ENCODE measurements at places on chromosomes 11 and 22. TPM values are rescaled to one million over a fixed set of nuclear protein-coding genes. Genes with fewer than 3 reads are reported as not detected.

Gene CYB561A3
- polyA plus RNA-seq = 20.5 TPM

Gene PLEKHA7
- polyA plus RNA-seq = 7.3 TPM

DNA sequence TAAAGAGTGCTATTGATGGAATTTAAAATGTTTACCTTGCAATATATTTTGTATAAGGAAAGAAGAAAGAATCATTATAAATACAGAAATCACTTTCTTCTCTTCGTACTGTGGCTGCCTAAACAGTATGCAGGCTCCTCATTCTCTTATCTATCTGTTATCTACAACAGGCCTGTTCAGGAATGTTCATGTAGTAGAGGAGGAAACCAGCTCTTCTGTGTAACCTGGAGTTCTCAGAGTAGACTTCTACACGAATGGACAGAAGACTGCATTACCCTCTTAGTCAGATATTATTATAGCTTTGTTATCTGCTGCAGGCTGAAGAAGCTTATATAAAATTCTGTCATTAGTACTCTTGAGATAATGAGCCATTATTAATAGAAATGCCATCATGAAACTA, 1225.9 kb upstream of the CNTN5 start:
- H3K4me3 ChIP-seq = no peak overlapping the region
- DNase-seq = no peak
- no peaks in the 10 kb centered on the region for H3K4me1 ChIP-seq
- H3K27ac ChIP-seq = no peak overlapping the region
- H3K36me3 ChIP-seq = no peaks in the 10 kb centered on the region
- no peaks in the 10 kb centered on the region for H3K27me3 ChIP-seq

DNA sequence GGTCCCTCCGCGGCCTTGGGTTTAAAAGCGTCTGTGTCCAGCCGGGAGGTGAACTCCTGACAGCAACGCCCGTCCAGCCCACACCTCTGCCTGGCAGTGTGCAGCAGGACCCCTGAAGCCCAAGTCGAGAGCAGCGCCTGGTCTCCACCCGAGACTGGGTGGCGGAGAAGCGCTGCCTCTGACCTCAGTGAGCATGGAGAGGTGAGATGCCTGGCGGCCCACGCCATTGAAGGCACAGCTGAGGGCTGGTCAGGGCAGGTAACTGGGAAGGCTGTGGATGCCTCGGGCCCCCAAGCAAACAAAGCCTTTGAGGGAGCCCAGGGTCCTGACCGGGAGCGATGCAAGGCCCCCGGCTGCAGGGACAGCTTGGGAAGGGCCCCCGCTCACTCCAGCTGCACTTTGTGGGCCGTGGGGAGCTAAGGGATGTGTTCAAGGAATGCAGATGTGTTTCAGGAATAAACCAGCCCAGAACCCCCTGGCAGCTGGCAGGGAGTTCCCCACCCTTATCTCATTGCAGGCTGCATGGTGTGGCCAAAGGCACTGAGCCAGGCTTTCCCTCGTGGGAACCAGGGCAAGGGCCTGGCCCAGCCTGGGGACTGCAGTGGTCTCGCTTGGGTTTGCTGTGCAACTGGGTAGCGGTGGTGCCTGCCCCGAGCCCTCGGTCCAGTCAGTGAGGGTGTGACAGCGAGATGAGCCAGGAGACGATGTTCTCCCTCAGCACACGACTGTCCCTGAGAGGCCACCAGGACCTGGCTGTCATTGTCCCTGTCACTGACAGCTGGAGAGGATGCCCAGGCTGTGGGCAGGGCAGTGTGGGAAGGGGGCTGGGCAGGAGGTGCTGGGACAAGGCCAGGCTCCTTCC, 92.5 kb downstream of the WNT7B start:
- H3K4me3 ChIP-seq = no peak overlapping the region
- H3K27ac ChIP-seq = no peak overlapping the region
- H3K4me1 ChIP-seq = no peaks in the 10 kb centered on the region
- DNase-seq = no peak
- no peaks in the 10 kb centered on the region for H3K36me3 ChIP-seq

DNA sequence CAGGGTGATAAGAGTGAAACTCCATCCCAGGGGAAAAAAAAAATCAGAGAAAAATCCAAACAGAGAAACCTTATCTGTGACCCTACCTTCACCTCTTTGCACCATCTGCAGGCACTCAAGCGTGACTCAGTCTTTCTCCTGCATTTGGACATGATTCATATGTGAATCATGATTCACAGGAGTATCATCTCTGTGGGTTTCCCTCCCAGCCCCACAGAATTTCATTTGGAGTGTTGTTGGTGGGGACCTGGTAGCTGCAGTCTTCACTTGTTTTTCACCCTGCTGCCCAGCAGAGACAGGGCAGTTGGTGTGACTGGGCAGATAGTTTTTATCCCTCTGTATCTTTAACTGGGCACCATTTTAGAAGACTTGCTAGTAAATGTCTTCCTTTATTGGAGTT, 75.7 kb downstream of the DEPDC5 start:
- no peaks in the 10 kb centered on the region for H3K27me3 ChIP-seq
- no peak overlapping the region for H3K27ac ChIP-seq
- DNase-seq = no peak
- peaks cover 23% of the 10 kb centered on the region for H3K36me3 ChIP-seq
- no peaks in the 10 kb centered on the region for H3K4me1 ChIP-seq
- H3K4me3 ChIP-seq = no peak overlapping the region

GRCh38 chr11:27599217-27599616, 92.6 kb upstream of the LIN7C start:
- no peak overlapping the region for H3K4me3 ChIP-seq
- no peaks in the 10 kb centered on the region for H3K27me3 ChIP-seq
- no peaks in the 10 kb centered on the region for H3K4me1 ChIP-seq
- no peaks in the 10 kb centered on the region for H3K36me3 ChIP-seq

- H3K27me3 ChIP-seq = no peaks in the 10 kb centered on the region
- H3K4me3 ChIP-seq = no peak overlapping the region
- no peak for DNase-seq
- no peaks in the 10 kb centered on the region for H3K4me1 ChIP-seq
These were observed 24.4 kb downstream of the OR8B12 start for GRCh38 chr11:124518989-124519451.
